ENCODE measurements at places on chromosomes 3 and 15.

DNA sequence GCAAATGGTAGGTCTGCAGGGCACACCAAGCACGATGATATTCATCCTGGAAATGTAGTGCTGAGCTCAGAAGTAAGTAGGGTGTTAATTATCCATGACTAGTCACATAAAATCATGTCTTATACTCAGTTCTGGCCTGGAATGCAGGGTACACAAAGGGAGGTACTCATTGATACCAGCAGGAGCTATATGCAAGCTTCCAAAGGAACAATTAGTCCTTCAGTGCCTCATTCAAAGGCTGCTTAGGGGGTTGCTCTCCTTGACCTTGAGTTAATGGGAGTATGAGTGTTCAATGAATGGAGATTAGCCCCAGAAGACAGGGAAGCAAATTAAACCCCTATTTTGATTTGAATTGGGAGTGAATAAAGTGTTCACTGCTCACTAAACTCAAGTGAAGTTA, 38.3 kb downstream of the CNTN6 start:
- DNase-seq, result no peak

DNA sequence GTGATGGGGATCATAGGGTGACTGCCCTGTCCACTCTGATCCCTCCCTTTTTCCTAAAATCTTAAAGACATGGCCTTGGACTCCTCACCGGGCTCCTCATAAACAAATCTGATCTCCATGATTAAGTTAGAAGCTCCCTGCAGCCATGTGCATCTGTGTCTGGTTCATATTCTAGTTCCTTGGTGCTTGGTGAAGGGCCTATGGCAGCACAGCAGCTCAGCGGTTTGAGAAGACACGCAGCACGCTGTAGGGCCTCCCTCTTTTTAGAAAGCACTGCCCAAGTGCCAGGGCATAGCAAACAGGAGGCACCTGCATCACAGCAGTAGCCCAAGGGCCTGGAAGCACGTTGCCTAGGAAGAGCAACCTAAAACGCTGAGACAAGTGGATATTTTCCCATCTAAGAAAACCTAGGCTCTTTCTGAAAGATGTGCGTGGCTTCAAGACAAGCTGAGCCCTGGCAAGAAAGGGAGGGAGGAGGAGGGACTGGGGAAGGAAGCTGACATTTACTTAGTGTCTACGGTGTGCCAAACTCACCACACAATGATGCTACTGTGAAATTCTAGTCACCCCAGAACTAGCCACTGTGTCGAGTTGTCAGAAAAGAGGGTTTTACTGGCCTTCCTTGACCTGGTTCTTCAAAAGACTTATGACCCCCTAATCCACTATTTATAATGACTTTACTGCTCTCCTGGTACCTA, 14.9 kb upstream of the ULK3 start:
- no peak for DNase-seq

GRCh38 chr3:102415553-102415952, 19.3 kb upstream of the ZPLD1 start:
- peak; percentile 37 for DNase-seq

DNA sequence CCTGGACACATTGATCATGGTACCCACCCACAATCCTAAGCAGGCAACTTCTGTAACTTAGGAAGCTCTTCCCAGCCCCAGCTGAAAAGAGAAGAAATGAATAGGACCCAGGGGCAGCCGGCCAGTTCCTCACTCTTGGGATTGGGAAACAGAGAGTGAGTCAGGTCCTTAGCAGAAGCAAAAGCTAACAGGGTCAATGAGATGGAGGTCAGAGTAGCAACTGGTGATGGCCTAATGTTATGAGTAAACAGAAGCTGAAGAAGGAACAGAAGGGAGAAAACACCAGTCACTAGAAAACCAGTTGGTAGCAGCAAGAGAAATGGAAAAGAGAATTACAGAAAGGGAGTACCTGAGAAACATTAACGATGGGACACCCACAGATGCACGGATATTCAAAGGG, 20.0 kb downstream of the RIOX2 start:
- DNase-seq, result peak; percentile 45

DNA sequence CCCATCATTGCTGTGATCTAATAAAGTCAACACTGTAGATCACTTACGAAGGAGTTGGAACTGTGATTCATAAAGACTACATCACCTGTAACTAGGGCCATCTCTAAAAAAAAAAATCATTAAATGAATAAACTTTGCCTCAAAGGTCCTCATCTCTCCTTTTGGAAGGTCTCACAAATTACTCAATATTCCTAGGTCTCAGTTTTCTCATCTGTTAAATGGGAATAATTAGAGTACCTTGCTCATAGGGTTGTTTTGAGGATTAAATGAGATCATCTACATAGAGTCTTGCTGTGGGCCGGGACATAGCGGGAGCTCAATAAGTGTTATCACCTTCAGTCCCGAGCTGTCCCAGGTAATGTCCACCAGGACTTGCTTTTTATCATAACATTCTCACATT, 335.1 kb upstream of the PROK2 start:
- DNase-seq, result no peak

GRCh38 chr3:176766862-176767261, 430.4 kb downstream of the TBL1XR1 start:
- no peak for DNase-seq

GRCh38 chr15:88498996-88499395, 31.5 kb downstream of the MRPS11 start:
- DNase-seq, result no peak

GRCh38 chr3:137746808-137747207, 17.3 kb upstream of the SOX14 start:
- DNase-seq, result no peak

- DNase-seq, result peak; percentile 95
These were observed 134.4 kb downstream of the MYLK start for GRCh38 chr3:123749711-123750110.

DNA sequence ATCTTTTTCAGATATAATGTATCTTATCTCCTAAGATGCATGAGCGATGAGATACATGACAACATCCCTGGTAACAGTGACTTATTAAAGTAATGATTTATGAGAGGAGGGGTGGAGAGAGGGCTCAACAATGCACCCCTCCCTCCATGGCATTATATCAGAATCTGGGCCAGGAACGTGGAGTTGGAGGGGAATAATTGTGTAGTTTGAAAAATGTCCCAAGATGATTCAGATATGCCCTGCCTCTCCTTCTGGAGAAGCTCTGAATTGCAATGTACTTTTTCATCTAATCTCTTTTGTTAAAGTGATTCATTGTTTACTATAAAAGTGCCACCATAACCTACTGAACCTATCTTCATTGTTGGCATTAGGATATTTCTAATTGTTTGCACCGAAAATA, 86.5 kb downstream of the FRMD4B start:
- no peak for DNase-seq

DNA sequence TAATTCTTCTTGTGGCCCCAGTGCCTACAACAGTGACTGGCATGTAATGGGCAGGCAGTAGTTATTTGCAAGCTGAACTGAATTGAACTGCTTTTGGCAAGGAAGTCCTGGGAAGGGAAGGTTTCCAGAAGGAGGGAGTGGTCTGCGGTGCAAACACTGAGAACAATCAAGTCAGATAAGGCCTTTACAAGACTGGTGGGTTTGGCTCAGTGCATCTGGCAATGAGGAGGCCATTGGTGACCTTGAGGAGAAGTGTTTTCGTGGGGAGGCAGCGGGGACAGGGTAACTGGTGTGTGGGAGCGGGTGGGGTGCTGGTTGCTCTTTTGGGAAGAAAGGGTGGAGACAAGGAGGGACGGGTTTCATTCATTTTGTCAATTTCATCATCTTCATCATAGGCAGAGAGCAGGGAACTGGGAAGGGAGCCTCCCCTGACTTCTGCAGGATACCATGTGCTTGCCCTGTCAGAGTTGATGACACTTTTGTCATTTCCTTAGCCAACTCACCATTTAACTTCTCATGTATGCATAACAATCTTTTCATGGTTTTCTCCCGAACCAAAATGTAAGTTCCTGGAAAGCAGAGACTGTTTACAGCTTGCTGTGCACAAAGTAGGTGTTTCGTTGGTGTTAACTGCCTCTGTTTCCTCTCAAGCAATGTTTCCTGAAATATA, 8.4 kb upstream of the EHD4 start:
- DNase-seq, result peak; percentile 82

GRCh38 chr3:8975081-8976020, 12.1 kb upstream of the RAD18 start:
- DNase-seq, result no peak

- no peak for DNase-seq
These were observed 447.2 kb upstream of the CCDC54 start for GRCh38 chr3:106930086-106930485.

- DNase-seq, result no peak
These were observed 41.2 kb downstream of the RAB7A start for GRCh38 chr3:128767094-128767750.

- peak; percentile 9 for DNase-seq
These were observed 104.3 kb downstream of the ZNF280D start for GRCh38 chr15:56628893-56629532.

GRCh38 chr3:137761563-137762503, 2.3 kb upstream of the SOX14 start:
- no peak for DNase-seq

DNA sequence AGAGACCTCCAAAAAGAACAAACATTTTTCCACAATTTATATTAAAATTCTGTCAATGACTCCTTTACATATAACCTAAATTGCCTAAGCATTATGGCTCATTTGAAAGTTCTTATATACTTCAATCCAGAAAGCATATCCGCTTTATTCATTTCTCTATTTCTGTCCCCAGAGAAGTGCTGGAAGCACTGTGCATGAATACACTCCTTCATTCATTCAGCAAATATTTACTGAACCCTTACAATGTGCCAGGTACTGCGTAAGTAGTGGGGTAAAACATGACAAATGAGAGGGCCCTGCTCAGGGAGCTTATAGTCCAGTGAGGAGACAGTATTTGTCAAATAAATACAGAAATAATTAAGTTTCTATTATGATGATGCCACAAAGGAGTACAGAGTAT, 3.3 kb downstream of the PDCD10 start:
- no peak for DNase-seq

DNA sequence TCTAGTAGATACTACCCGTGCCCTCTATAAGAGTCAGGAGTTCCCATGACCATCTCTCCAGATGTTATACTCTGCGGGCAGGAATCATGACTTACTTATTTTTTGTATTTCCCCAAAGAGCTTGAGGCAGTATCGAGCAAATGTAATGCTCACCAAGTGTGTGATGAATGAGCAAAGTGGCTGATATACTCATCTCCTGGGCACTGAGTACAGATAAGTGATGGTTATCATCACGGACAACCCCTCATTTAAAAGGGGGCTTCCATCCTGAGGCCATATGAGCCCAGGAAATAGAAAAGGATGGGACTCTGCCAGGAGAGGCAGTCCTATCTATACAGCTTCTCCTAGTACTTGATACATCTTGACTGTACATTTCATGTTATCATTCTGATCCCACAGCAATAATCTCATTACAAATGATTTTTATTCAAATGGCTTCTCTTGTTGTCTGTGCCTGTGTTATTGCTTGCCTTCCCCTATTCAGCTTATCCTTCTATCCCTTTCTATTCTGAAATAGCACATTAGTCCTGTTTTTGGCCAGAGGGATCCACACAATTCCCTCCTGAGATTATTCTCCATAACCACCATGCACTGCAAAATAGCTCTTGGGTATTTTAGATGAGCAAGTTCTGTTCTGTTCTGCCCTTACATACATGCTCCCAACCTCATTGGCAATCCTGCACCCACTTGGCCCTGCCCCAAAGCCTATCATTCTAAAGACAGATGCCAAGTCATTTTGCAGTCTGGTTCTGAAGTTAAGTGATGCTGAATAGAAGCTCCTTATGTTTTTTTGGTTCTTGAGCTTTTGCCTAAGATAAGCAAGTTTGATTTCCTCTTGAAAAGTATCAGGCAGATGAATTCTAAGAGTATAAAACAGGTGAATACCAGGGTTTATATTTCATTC, 48.0 kb upstream of the MRPL3 start:
- DNase-seq, result no peak

- no peak for DNase-seq
These were observed 64.1 kb upstream of the TMEM108 start for GRCh38 chr3:132974097-132974496.

GRCh38 chr15:71044006-71044405, 71.3 kb upstream of the THSD4 start:
- peak; percentile 87 for DNase-seq

DNA sequence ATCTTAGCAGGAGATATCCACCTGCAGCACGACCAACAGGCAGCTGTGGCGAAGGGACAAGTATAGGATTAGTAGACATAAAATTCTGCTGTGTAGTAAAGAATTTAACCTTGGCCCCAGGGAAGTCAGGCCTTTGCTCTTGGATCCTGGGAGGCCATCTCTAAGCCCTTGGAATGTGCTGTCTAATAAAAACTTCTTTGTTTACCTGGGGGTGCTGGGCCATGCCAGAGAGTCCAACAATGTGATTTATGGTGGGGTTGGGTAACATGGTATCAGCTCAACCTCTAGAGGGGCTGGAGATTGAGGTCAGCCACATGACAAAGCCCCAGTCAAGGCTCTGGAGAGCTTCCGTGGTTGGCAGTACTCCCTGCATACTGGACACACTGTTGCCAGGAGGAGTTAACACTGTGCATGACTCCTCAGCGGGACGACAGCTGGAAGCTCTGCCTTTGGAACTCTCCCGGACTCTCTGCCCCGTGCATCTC, 52.4 kb downstream of the HEG1 start:
- peak; percentile 78 for DNase-seq

DNA sequence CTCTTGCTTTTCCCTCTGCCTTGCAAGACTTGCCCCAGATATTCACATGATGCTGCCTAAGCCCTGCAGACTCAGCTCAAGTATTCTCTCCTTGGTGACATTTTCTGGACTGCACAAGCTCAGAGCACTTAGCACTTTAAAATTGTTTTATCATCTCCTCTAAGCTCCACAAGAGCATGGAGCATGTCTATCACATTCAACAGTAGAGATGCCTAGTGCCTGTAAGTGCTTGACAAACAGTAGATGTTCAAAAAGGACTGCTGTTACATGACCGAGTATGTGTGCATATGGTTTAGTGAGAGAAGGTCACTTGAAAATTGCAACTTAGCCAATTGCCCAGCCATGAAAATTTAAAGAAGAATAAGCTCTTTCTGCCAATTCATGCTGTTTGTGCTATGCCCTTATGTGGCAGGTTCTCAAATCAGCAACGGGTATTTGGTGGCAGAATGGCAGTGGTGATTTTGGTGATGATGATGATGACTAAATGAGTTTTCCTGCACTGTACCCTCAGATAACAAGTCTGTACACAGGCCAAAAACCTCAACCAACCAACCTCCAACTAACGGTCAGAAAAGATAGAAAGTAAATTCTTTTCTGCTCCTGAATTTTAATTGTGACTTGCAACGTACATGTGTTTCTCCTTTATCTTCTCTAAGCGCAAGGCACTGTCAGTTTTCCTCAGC, 647.2 kb upstream of the UBE2E2 start:
- DNase-seq, result no peak

DNA sequence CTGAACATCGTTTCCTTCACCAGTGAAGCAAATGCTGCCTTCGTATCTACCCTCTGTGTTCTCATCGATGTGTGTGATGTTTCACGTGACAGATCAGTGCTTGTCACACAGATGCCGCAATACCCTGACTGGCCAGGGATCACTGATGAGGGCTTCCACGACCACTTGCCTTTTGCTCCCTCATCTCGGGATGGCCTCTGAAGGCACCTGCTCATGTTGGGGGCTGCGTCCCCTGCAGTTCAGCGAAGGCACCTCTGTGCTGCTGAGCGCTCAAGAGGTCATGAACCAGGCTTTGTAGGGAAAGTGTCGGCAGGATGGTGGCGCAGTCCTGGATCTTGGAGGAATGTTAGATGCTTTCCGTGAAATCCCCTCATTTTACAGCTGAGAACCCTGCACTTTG, 79.2 kb upstream of the KLF13 start:
- no peak for DNase-seq

All from fibroblast of the aortic adventitia (primary cell).